Tibial artery (tissue), 4 donors: ENCODE measurements at places on chromosomes 5 and 9.

GRCh38 chr9:135544981-135545635, 818 bp upstream of the OBP2A start:
- no peak for DNase-seq

- DNase-seq = no peak
These were observed 636.1 kb downstream of the PSAT1 start for GRCh38 chr9:78932849-78933627.

DNA sequence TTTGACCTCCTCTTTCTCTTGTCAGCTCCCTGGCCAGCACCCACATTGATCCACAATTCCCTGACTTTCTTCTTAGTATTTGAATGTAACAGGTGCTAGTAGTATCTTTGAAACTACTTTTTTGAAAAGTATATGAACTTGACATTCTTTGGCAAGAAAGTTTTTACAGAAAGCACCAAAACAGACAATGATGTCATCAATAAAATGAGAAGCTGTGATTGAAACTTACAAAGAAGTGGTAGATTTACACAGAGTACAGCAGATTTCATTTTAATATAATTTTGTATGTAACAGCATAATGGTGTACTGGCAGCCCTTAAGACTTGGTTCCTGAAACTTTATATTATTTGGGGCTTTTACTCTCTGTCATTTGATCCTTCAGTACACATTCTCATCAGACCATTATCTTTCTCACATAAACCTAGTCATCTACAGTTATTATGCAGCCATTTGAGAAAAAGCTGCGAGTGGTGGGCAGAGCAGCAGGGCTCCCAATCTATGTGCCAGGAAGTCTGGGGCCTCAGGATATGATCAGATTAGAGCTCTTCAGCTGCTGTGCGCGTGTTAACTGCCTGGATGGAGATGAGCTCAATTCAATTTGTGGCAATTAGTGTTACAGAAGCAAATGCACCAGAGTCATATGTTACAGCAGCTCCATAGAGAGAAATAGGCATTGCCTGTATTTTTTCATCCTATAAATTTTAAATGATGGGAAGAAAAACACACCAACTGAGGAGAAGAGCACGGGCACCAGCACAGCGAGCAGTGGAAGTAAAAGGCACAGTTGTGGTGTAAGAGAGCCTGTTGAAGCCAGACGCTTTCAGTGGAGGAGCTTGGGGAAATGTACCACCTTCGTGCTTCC, 126.1 kb downstream of the STARD4 start:
- no peak for DNase-seq

- DNase-seq = no peak
These were observed 363.1 kb downstream of the PRELID2 start for GRCh38 chr5:145471831-145472612.

GRCh38 chr5:1436681-1437080, 8.6 kb downstream of the SLC6A3 start:
- peak; percentile 49 for DNase-seq

- no peak for DNase-seq
These were observed 145.0 kb downstream of the SLC12A2 start for GRCh38 chr5:128228521-128228920.

- DNase-seq = no peak
These were observed 5.6 kb downstream of the FAM221B start for GRCh38 chr9:35822926-35823325.

DNA sequence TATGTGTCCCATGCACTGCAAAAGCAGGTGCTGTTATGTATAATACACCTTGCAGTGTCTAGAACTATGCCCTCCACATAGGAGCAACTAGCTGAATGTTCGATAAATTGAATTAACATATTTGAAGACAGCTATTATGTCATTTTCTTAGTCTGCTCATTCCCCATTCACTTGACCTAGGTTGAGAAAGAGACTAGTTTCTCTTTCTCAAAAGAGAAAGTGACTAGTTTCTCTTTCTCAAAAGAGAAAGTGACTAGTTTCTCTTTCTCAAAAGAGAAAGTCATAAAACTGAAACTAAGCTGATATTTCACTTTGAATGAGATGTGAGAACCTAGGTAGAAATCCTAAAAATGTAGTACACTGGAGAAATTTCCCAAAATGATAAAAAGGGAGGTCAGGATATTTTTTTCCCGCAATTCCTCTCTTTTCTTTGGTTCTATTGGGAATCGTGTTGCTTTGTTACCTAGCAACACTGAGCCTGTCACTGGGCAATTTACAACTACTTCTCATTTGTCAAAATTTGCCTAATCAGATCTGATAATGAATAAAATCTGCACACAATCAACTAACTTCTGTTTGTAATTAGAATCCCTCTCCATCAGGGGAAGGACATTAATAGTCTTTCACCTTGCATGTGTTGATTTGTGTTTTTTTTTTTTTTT, 132.0 kb upstream of the GRIA1 start:
- no peak for DNase-seq

GRCh38 chr9:108612513-108612912, 243.3 kb downstream of the ACTL7B start:
- no peak for DNase-seq

DNA sequence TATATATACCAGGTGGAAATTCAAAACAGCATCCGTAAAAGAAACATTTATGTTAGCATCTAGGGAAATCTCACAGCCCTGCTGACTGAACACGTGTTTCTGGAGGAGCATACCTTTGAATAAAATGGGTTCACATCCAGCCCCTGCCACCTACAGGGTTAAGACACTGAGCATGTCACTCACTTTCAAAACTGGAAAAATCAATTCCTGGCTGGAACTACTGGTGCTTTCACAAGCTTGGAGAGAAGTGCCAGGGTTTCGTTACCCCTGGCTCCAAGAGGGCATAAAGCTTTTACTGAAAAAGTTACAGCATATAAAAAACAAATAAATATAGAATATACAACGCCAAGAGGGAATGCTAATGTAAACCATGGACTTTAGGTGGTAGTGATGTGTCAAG, 48.0 kb downstream of the SERINC5 start:
- no peak for DNase-seq

DNA sequence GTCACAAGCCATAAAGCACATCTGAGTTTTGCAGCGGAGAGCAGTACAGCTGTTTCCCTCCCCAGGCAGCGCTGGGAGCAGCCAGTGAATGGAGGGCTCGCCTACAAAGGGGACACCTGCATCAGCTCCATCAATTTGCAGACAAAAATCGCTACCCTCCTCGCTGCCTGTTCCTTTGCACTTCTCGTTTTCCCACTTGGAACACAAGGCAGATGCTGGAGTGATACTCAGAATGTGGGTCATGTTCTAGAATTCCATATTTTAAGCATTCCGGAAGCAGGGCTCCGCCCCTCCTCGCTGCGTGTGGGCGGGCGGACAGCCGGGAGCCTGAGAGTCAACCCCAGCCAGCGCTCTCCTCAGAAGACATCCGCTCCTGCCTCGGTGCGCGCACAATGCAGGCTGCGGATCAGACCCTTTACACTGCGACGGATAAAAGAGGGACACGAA, 92.1 kb downstream of the LMNB1 start:
- DNase-seq = no peak

- DNase-seq = peak; percentile 90
These were observed 19.8 kb downstream of the JADE2 start for GRCh38 chr5:134545070-134545868.

DNA sequence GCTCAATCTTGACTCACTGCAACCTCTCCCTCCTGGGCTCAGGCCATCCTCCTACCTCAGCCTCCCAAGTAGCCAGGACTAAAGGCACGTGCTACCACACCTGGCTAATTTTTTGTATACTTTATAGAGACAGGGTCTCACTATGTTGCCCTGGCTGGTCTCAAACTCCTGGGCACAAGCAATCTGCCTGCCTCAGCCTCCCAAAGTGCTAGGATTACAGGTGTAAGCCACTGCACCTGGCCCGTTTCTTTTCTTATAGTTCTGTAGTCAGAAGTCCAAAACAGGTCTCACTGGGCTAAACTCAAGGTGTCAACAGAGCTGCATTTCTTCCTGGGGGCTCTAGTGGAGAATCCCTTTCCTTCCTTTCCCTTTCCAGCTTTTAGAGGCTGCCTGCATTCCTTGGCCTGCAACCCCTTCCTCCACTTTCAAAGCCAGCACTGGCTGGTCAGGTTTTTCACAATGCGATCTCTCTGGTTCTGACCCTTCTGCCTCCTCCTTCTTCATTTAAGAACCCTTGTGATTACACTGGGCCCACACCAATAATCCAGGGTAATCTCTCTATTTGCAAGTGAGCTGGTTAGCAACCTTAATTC, 16.3 kb downstream of the IRF1 start:
- DNase-seq = peak; percentile 3

- no peak for DNase-seq
These were observed 36.2 kb upstream of the ZNF169 start for GRCh38 chr9:94222870-94223269.

GRCh38 chr5:135993880-135994636, 34.7 kb upstream of the TGFBI start:
- no peak for DNase-seq

DNA sequence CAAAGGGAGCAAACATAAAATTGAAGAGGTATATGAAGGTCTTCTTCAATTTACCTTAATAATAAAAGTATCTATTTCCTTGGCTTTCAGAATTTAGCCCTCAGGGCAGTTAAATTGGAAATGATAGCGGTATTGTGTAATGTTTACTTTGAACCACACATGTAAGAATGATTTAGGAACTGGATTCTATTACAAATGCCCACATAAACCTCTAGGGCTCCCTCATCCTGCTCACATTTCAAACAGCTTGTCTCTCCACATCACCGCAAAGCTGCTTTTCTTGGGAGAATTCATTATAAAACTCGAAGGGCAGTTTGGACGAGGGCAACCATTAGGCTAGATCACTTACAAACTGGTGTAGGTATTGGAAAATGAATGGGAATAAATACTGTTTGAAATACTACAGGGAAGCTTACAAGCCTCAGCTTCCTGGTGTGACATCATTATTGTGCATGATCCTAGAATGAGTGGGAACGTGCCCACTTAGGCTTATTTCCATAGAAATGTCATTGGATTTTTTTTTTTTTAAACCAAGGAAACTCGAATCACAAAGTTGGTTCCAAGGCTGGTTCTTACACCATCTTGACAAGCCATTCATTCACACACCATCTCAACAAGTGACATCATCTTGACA, 47.3 kb downstream of the MTRR start:
- no peak for DNase-seq

GRCh38 chr9:69622676-69623075, 49.5 kb downstream of the APBA1 start:
- no peak for DNase-seq

- no peak for DNase-seq
These were observed 143.4 kb upstream of the KLF9 start for GRCh38 chr9:70557661-70558369.

- DNase-seq = no peak
These were observed 7.3 kb upstream of the FGF18 start for GRCh38 chr5:171412186-171412585.

- DNase-seq = no peak
These were observed 1428.9 kb upstream of the WWC1 start for GRCh38 chr5:166862581-166862980.

GRCh38 chr5:4879693-4880303, 260.3 kb upstream of the ADAMTS16 start:
- peak; percentile 69 for DNase-seq

- no peak for DNase-seq
These were observed 51.2 kb downstream of the GDA start for GRCh38 chr9:72200452-72200851.

- no peak for DNase-seq
These were observed 88.7 kb downstream of the PIP5K1B start for GRCh38 chr9:68793605-68794343.

DNA sequence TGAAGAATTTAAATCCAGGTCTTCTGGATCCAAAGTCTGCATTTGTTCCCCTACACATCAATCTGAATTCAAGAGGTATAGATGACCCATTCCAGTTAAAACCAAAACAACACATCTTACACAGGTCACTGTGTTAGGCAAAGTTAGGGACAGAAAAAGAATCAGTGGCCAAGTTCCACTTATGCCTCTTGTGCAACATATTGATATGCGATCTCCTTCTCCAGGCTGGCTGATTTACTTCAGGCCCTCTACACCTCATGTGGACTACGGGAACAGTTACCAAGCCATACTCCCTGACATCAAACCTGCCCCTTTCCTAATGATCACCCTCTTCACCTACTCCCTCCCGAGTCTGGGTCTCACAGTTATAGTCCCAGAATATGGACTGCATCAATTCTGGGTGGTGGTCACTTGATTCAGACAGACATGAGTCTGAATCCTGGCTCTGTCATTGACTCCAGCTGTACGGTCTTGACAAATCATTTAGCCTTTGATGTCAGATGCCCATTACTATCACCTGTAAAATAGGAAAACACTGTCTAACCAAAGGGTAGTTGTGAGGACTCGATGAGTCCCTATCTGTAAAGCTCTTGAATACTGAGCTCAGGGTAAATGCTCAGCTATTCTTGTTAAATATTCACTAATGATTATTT, 26.0 kb downstream of the GOLGA1 start:
- DNase-seq = no peak

GRCh38 chr9:86604741-86605140, 250.5 kb upstream of the TUT7 start:
- no peak for DNase-seq

GRCh38 chr9:109791003-109791677, 11.1 kb downstream of the PALM2AKAP2 start:
- no peak for DNase-seq

GRCh38 chr5:147751156-147751830, 31.2 kb downstream of the JAKMIP2 start:
- DNase-seq = no peak

- DNase-seq = no peak
These were observed 36.8 kb downstream of the FANCC start for GRCh38 chr9:95280745-95281144.

DNA sequence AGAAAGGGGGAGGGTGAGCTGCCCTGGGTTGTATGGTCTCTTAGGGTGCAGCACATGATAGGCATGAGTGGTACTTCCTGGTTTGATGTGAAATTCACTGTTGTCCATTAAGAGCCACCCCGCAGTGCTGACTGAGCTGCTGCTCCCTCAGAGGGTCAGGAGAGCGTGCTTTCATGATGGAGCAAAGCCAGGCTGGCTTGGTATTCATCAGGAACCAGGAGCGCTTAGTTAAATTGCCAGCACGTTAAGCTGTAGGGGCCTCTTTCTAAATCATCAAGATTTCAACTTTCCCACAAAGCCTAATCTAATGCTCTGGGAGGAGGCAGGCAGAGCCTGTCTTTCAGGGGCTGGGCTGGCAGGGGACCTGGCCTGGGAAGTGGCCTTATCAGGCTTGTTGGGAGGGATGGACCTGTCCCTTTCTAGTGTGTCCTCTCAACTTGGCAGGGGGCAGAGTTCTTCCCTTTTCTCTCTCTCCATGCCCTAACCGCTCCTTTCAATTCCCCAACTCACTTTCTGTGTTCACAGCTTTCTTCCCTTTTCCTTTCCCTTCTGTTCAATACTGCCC, 7.9 kb downstream of the CYSTM1 start:
- peak; percentile 43 for DNase-seq

DNA sequence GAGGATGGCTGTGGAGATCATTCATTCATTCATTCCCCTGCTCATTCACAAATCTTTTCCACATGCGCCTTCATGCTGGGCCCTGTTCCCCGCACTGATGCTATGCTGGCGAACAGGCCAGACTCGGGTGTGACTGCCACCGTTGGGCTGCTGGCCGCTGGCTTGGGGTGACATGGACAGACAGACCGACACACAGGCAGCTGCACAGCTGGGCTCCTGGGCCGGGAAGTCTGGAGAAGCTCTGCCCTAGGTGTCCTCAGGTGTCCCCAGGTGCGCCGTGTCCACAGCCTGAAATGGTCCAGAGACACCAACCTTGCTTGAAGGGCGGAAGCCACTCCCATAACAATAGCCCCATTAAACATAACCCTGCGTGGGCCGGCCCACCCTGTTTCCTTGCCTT, 35.0 kb upstream of the BARHL1 start:
- DNase-seq = no peak

- DNase-seq = no peak
These were observed 4.7 kb downstream of the PAX5 start for GRCh38 chr9:37029304-37029775.

GRCh38 chr5:93590493-93590892, 7.5 kb downstream of the NR2F1 start:
- no peak for DNase-seq
